ENCODE measurements at places on chromosomes 3 and 15.

DNA sequence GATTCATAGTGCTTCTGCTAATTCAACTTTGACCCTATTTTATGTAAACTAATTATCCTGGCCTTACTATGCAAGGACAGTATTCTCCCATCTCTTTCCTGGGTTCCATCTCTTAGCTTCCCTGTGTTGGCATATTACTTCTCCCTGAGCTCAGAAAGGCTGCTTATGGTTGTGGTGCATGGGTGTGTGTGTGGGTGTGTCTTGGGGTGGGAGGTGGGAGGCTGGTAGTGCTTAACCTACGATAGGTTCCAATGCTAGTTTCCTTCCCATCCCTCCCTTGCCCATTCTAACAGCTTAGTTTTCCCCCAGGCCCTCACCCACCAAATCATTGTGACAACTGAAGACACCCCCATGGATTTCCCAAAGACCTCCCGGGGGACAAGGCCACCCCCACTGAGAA, 22.8 kb upstream of the ZBTB38 start:
- no peak for DNase-seq

GRCh38 chr3:53938645-53939044, 47.0 kb upstream of the SELENOK start:
- DNase-seq = no peak

DNA sequence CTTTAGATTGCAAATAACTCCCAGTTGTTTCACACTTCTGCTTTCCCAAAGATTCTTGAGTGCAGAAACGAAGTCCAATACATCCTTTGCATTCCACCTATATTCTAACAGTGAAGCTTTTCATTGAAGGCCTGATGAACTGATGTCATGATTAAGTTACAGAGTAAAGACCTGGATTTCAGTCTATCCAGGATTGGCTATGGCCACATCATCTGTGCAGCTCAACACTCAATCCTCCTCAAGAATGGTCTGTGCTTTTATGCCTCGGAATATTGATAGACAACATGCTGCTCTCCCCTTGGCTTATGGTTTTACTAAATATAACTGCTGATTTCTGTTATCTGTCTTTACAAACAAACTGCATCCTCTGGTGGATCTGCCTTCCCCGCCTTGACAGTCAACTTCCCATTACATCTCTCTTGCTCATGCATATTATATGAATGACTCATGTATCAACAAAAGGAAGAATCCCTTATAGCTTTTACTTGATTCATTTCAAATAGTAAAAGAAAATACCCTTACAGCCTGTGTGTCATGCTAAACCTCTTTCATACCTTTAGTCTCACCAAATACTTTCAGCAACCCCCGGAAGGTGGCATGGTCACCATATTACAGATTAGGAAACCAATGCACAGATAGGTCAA, 59.5 kb downstream of the SCN11A start:
- no peak for DNase-seq

- no peak for DNase-seq
These were observed 61.4 kb downstream of the SMAD6 start for GRCh38 chr15:66763186-66764071.

DNA sequence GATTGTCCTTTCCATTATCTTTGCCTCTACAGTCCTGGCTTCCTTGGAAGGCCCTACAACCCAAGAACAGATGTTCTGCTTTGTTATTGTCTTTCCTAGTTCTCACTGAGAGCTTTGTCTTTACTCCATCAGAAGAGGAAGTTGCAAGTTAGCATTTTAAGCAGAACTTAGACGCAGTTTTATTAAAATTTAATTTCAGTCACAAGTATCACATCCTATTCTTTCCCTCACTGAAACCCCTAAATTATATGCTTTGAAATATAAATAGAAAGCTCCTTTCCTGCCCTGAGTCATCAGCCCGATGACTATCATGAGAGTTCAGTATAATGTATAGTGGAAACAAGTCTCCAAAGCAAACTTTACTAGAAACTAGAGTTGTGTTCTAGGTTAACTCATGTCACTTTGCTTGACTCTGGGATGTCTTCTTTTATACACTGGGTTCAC, 291.2 kb upstream of the RBMS3 start:
- DNase-seq = no peak

GRCh38 chr3:135041601-135042000, 246.5 kb downstream of the EPHB1 start:
- no peak for DNase-seq

- no peak for DNase-seq
These were observed 57.6 kb upstream of the CACNA1D start for GRCh38 chr3:53436828-53437227.

DNA sequence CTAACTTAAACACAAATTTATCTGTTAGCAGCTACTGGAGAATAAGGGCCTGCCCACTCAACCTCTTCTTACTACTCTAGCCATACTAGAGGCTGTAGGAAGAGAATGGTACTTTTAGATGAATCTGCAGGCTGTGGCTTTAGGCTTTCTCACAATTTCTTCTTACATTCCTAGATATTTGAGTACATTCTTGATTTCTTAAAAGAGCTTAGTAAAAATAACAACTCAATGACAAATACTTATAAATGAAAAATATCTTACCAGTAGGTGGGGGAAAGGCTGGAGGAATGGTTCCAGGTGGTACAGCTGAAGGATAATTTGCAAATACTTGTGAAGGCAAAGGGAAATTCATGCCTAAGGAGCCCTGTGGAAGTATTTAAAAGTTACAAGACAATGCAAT, 92.9 kb upstream of the GK5 start:
- DNase-seq = no peak
